Tracheal epithelial cell (primary cell): ENCODE measurements at places on chromosomes 5 and 9. TPM values are rescaled to one million over a fixed set of nuclear protein-coding genes. Genes with fewer than 3 reads are reported as not detected.

LRRC19 gene
- not detected in 2 replicates for total RNA-seq

TIMD4 gene
- total RNA-seq, result 0.72 TPM in 1 of 2 replicates, not detected in the other

GPR21 gene
- 0.48 and 0.64 TPM in 2 replicates for total RNA-seq

RAB14 gene
- total RNA-seq, result 19.5 and 41.3 TPM in 2 replicates

IL4 gene
- total RNA-seq, result not detected in 2 replicates

HOMER1 gene
- 21.9 and 22.6 TPM in 2 replicates for total RNA-seq

HMCN2 gene
- total RNA-seq, result under 0.01 and 0.21 TPM in 2 replicates

MYMK gene
- not detected in 2 replicates for total RNA-seq

RABGAP1 gene
- total RNA-seq, result 32.5 and 40.9 TPM in 2 replicates

ADRA1B gene
- total RNA-seq, result 1.2 TPM in 1 of 2 replicates, not detected in the other

CLIC3 gene
- 4.0 and 4.8 TPM in 2 replicates for total RNA-seq

TMEM174 gene
- total RNA-seq, result not detected in 2 replicates

TRIM36 gene
- 1.3 and 3.6 TPM in 2 replicates for total RNA-seq

GCNT1 gene
- total RNA-seq, result 3.2 and 6.3 TPM in 2 replicates
